ENCODE measurements at places on chromosomes 5 and 9. TPM values are rescaled to one million over a fixed set of nuclear protein-coding genes. Genes with fewer than 3 reads are reported as not detected.

Gene DMRT2
- not detected for total RNA-seq

Gene ARL10
- 1.5 TPM for total RNA-seq

Gene RAD1
- 5.3 TPM for total RNA-seq

Gene SLC23A1
- 1.6 TPM for total RNA-seq

Gene APBA1
- total RNA-seq: 2.5 TPM

Gene NTNG2
- total RNA-seq: 6.4 TPM

Gene CNTNAP3
- total RNA-seq: 0.72 TPM

Gene C9orf50
- not detected for total RNA-seq

Gene FIBCD1
- not detected for total RNA-seq

Gene CTSV
- total RNA-seq: 0.79 TPM

Gene IFNA6
- not detected for total RNA-seq

Gene PIP5KL1
- 1.0 TPM for total RNA-seq

Gene ANKDD1B
- 0.47 TPM for total RNA-seq

Gene NAA35
- total RNA-seq: 10.3 TPM

Gene DOK3
- total RNA-seq: 0.98 TPM

Gene DEPDC1B
- total RNA-seq: 0.26 TPM

Gene HRH2
- total RNA-seq: 1.4 TPM

Gene CCL21
- total RNA-seq: not detected

Gene PLAC8L1
- total RNA-seq: 0.43 TPM

Gene TMEFF1
- total RNA-seq: not detected

Gene GPX8
- total RNA-seq: 3.0 TPM

Gene OR13C8
- not detected for total RNA-seq

Gene TNFSF8
- total RNA-seq: 0.19 TPM

Gene IL7R
- 3.8 TPM for total RNA-seq

Gene LMBRD2
- 8.3 TPM for total RNA-seq

Gene FSTL4
- total RNA-seq: 1.7 TPM

Gene PPP2R2B
- 0.94 TPM for total RNA-seq

Gene LTC4S
- 5.3 TPM for total RNA-seq

Gene PDLIM7
- 39.9 TPM for total RNA-seq

Gene VLDLR
- total RNA-seq: 30.3 TPM

Gene SNX24
- total RNA-seq: 7.8 TPM

Gene MACROH2A1
- total RNA-seq: 48.5 TPM

Gene GFI1B
- not detected for total RNA-seq

Gene MEIKIN
- total RNA-seq: not detected

Gene HK3
- 4.0 TPM for total RNA-seq

Gene COQ4
- total RNA-seq: 27.9 TPM

Gene NTRK2
- 6.0 TPM for total RNA-seq

Gene FBXL7
- 1.6 TPM for total RNA-seq

Gene RGS7BP
- 0.35 TPM for total RNA-seq

Gene OR1Q1
- not detected for total RNA-seq

Gene AK1
- 18.3 TPM for total RNA-seq

Gene PRRX2
- 0.16 TPM for total RNA-seq

Gene LCNL1
- not detected for total RNA-seq

Gene PCDHA10
- total RNA-seq: 2.0 TPM

Gene IFNA2
- total RNA-seq: not detected
